ENCODE measurements at places on chromosomes 3 and 15.

- no peak for DNase-seq
Measured at GRCh38 chr3:100123112-100123511, 8.8 kb upstream of the FILIP1L start.

DNA sequence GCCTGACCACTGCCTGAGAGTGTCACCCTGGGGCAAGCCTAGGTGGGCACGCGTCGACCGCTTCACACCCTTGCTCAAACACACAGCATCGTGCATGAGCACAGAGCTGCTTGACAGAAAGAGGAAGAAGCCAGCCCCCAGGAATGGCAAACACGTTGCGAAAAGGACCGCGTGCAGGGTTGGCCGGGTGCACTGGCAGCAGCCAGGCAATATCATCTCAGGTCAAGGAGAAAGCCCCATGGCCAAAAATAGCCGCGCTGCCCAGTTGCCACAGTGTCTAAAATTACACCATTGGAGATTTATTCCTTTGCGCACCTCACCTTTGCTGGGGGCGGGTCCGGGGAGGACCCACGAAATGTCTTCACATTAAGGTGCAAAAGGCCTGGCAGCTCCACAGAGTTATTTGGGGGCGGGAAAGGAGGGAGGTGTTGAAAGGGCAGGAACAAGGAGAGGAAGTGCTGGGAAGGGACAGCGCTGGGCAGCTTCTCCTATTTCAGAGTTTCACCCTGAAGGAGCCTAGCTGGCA, 44.7 kb upstream of the NR2F2 start:
- no peak for DNase-seq

DNA sequence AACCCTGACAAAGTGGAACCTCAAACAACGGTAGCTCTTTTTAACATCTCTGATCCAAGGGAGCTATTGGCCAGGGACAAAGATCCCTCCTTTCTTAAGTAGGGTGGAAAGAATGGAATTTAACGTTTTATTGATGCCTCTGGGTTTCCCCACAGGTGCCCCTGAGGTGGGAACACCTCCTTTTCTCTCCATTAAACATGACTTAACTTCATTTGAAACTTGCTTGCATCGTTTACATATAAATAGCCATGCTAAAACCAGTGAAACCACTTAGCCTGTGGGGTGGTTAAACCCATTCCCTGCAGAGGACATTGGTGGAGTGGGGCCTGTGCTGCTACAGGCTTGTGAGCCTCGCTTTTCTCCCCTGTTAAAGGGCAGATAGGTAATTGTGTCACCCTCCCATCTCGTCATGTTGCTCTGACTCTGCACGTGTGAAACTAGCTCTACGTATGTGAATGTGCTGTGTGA, 9.7 kb downstream of the CGNL1 start:
- no peak for DNase-seq

DNA sequence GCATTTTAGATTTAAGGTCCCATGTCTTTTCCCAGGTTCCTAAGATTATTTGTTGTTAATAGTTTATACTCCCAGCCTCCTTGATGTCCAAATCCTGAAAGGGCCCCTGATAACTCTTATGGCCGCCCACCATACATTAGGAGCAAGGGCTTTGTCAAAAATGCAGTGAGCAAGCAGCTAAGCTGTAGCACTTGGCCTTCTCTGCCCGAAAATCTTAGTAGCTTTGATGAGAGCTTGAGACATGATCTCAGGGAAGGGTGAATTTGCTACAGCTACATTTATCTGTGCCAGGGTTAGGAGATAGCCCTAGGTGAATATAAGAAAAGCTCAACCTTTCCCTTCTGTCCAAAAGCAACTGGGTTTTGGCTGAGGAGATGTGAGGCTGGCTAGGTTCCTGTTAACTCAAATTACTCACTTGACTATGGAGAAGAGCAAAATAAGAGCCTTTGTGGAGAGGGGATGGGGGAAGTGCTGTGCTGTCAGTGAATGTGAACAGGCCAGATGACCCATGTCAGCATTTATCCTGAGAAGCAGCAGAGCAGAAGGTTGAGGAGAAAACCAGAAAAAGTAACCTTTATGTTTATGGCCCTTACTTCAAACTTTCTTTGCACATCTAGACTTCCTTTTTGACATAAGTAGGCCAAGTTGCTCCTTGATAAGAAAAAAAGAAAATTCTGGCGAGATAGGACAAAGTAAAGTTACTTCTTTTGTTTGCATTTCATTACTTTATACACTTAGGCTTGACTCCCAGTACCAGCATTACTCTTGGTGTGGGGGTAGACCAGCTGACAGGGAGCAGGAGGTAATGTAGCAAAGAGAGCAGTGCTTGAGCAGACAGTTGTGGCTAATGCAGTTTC, 21.1 kb downstream of the MAPK6 start:
- no peak for DNase-seq

DNA sequence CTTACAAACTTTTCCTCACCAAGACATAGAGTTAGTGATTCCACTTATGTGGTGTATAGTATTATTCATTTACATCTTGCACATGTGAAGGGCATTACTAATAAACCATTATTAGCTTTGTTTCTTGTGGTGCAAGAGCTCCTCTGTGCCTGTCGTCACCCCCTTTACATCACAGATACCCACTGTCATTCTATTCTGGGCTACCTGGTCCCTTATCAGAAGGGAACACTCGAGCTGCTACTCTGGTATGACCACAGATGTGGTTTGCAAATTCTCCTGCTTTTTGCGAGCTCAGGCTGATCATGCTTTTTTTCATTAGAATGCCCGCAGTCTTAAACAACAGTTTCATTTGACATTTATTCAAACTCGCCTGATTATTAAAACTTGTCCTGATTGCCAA, 13.9 kb upstream of the SENP2 start:
- no peak for DNase-seq

DNA sequence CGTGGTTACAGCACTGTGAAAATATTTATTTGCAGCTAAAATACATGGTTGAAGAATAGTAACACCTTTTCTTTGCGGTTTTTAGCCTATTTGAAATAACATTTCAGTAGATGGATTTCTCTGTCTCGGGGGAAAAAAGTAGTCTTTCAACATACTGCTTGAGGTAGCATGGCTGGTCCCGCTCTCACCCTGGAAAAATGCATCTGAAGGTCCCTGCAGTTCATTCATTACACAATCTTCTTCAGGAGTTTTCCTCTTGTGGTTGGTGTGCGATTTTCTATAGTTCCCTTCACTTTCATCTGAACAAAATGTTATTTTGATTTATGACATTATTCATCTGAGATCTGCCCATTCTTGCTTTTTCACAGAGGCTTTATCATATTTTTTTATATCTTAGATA, 75.9 kb downstream of the STRIT1 start:
- no peak for DNase-seq

DNA sequence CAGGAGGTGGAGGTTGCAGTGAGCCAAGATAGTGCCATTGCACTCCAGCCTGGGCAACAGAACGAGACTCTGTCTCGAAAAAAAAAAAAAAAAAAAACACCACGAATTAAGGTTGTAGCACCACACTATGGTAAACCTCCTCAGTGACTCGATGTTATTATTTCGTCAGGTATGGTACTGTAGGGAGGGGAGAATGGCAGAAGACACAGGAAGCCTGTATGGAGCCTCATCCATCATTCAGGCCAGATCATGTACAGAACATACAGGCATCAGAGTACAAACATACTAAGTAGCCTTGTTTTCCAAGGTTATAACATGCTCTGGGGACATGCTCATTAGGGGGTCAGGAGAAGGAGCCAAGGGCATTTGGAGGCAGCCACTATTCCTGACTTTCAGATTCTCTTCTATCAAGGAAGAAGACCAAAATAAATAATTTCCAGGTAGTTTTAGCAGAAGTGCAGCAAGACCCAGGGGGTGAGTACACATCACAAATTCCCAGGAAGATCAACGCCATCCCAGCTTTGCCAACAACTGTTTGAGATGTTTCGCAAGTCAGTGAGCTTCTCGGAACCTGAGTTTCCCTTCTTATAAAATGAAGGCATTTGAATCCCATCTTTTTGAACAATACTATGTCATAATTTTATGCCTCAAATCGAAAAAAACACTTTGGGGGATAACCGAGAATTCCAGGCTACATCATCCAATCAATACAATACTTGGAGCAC, 79.8 kb downstream of the FOXP1 start:
- DNase-seq: no peak

DNA sequence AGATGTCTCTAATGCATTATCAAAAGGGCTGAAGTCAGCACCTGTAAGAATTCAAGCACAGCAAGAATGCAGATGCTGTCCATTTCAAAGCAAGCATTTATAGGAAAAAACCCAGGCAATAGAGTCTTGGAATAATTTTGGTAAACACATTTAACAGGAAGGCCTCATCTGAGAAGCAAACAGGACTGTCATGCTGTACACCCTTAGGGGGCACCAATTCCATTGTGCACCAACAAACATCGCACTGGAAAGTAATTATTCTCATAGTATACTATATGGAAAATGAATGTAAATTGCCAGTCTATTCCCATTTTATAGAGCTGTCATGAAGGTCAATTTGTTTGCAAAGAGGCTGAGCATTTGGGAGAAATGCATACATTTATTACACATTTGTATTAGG, 247.3 kb upstream of the SUCLG2 start:
- DNase-seq: no peak

GRCh38 chr3:136142592-136142991, 53.5 kb downstream of the MSL2 start:
- DNase-seq: no peak

DNA sequence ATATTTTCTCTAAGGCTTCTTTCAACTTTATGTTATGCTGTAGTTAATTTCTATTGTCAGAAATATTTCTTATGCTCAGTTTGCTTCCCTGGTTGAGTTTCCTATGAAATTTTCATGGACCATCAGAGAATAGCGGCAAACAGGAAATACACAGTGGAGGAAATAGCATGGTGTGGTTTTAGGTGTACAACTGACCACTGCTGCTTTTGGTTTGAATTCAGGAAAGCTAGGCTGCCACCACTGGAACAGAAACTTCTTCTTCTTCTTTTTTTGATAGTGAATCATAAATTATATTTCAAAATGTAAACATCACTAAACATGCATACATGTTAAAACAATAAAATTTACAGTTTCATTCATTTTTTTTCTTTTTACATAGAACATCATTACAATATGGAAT, 316.6 kb upstream of the TGFBR2 start:
- no peak for DNase-seq

DNA sequence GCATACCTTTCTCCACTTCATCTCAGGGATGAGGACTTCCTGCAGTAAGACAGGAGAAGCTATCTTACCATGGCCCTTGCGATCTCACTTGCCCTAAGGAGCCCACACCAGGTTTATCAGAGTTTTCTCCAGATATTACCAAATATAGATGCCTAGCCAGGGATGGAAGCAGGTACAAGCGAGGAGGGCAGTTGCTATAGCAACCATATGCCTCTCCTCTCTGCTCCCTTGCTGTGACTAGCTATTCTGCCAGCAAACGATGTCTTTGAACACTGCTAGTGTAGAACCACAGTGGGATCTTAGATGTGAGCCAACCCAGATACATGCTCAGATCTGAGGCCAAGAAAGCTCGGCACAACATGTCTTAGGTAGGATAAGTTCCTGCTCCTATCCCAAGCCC, 33.9 kb downstream of the GRAMD2A start:
- DNase-seq: no peak

GRCh38 chr15:37125143-37125542, 24.8 kb upstream of the MEIS2 start:
- DNase-seq: no peak

DNA sequence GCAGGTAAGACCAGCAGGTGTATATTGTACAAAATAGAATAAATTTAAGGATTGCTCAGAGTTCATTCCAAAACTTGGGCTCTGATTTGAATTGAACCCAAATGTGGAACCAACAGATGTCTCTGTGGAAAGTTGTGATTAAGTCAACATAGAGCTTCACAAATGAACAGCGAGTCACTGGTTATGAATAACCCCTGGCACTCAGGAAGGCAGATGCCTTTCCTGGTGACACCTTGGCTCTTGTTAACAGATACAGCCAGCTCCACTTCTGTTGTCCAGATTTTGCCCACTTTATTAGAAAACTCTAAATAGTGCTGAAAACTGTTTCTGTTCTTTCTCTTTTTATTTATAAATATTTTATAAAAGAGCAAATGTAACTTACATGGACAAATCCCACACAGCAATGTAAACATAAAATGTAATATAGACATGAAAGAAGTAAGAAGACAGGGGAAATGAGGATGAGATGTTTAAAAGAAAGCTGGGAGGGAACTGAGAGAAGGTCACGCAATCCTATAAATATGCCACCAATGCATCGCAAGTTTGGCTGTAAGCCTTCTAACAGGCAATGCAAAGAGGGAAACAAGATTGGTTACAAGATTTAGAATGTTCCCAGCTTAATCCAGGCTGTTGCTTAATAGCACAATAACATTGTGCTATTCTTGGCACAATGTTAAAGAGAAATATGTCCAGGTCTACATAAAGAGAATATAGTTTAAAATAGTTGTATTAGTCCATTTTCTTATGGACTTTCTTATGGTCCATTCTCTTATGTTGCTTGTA, 495.5 kb downstream of the TAFA4 start:
- DNase-seq: no peak

- DNase-seq: no peak
Measured at GRCh38 chr3:8456412-8456811, 45.2 kb upstream of the LMCD1 start.

DNA sequence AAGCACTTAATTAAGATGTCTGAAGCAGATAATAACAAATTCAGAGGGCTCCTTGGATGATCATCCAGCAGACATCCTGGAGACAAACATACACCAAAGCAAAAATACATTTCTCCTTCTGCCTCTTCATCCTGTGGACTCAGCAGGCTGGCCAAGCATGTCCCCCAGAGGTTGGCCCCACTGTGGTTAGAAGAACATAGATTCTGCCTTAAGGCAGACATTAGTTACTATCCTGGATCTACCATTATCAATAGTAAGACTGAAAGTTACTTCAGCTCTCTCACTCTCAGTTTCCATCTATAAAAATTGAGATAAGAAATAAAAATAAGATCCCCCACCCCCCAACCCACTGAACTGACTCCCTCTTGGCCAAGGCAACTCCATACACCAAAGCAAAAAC, 28.6 kb upstream of the TGFBR2 start:
- no peak for DNase-seq

DNA sequence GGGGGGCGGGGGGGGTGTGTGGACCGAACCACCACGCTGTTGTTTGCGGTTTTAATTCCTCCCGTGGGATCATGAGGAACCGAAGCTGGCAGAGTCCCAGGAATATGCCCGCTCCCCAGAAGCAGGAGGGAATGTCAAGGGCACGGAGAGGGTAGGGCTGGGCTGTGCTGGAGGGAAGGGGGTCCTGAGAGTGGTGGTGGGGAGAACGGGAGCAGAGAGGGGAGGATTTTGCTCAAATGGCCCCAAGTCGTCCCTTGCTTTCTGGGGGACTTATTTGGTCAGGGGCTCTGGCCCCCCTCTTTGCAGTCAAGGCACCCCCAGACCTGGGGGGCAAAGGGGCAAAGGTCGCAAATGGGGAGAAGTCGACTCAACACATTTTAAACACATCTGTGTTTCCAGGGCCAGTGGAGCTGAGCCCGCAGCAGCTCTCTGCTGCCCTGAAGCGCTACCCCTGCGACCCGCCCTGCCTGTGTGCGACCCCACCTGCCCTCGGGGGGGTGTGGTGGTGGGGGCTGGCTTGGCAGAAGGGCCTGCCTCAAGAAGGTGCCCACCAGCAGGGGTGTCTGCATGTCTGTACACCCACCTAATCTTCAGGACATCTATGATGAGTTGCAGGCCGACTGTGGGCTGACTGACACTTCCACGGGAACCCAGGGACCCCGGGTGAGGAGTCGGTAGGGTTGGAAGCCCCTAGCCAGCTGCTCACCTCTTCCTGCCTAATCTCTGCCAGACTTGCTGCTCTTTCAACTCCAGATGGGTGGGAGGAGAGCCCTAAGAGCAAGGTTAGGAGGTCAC, 602 bp upstream of the ATP2B2 start:
- no peak for DNase-seq
